ENCODE measurements at places on chromosomes 13 and 19.
A peak's percentile ranks its signal among the peaks of the same experiment; 100 is the strongest.

GRCh38 chr13:90070362-90070761 lies 1277.1 kb upstream of the MIR17HG start:
- no peak overlapping the region for H3K4me3 ChIP-seq
- no peak for DNase-seq
- H3K4me1 ChIP-seq = no peaks in the 10 kb centered on the region
- H3K36me3 ChIP-seq = no peaks in the 10 kb centered on the region
- no peak overlapping the region for H3K27ac ChIP-seq
- no peaks in the 10 kb centered on the region for H3K27me3 ChIP-seq

- H3K4me1 ChIP-seq = peaks cover 29% of the 10 kb centered on the region
- H3K36me3 ChIP-seq = no peaks in the 10 kb centered on the region
- no peak overlapping the region for H3K27ac ChIP-seq
- H3K27me3 ChIP-seq = peaks cover 53% of the 10 kb centered on the region
- peak overlapping the region; percentile 67 for H3K4me3 ChIP-seq
These were observed 15.3 kb downstream of the TTYH1 start for GRCh38 chr19:54430306-54431254.

- peaks cover 16% of the 10 kb centered on the region for H3K4me1 ChIP-seq
- no peak overlapping the region for H3K4me3 ChIP-seq
- no peak for DNase-seq
- H3K27me3 ChIP-seq = no peaks in the 10 kb centered on the region
- H3K27ac ChIP-seq = no peak overlapping the region
These were observed 18.0 kb downstream of the RAB3D start for GRCh38 chr19:11321191-11322126.

- no peaks in the 10 kb centered on the region for H3K36me3 ChIP-seq
- H3K27ac ChIP-seq = no peak overlapping the region
- peaks cover 14% of the 10 kb centered on the region for H3K4me1 ChIP-seq
- no peaks in the 10 kb centered on the region for H3K27me3 ChIP-seq
- DNase-seq = no peak
These were observed 47.0 kb downstream of the DLEU7 start for GRCh38 chr13:50796463-50796862.

- peaks cover under 1% of the 10 kb centered on the region for H3K36me3 ChIP-seq
- H3K27me3 ChIP-seq = no peaks in the 10 kb centered on the region
- peaks cover 9% of the 10 kb centered on the region for H3K4me1 ChIP-seq
- H3K4me3 ChIP-seq = no peak overlapping the region
- H3K27ac ChIP-seq = no peak overlapping the region
These were observed 487.3 kb downstream of the TSHZ3 start for GRCh38 chr19:30861919-30862318.

- H3K4me3 ChIP-seq = no peak overlapping the region
- no peak for DNase-seq
- peaks cover 18% of the 10 kb centered on the region for H3K36me3 ChIP-seq
- no peaks in the 10 kb centered on the region for H3K27me3 ChIP-seq
- H3K27ac ChIP-seq = no peak overlapping the region
- H3K4me1 ChIP-seq = no peaks in the 10 kb centered on the region
These were observed 5.8 kb downstream of the PLPPR3 start for GRCh38 chr19:815775-816499.

- no peaks in the 10 kb centered on the region for H3K27me3 ChIP-seq
- H3K4me1 ChIP-seq = peaks cover 17% of the 10 kb centered on the region
- DNase-seq = no peak
These were observed 1.6 kb downstream of the GRIK5 start for GRCh38 chr19:42068361-42068755.

- H3K36me3 ChIP-seq = peaks cover 11% of the 10 kb centered on the region
- peak; percentile 74 for DNase-seq
- peaks cover 6% of the 10 kb centered on the region for H3K27me3 ChIP-seq
- 0 out of 2 replicates have a peak overlapping the region, but pooled peaks have one; percentile 41 for H3K27ac ChIP-seq
- peaks cover 22% of the 10 kb centered on the region for H3K4me1 ChIP-seq
- peak overlapping the region; percentile 85 for H3K4me3 ChIP-seq
These were observed 5.4 kb downstream of the CCDC61 start for GRCh38 chr19:46000491-46001246.

GRCh38 chr13:72959643-72960042 lies 99.2 kb upstream of the KLF5 start:
- no peak overlapping the region for H3K4me3 ChIP-seq
- H3K27me3 ChIP-seq = no peaks in the 10 kb centered on the region
- H3K4me1 ChIP-seq = peaks cover 14% of the 10 kb centered on the region
